ENCODE measurements at places on chromosomes 3 and 15. TPM values are rescaled to one million over a fixed set of nuclear protein-coding genes. Genes with fewer than 3 reads are reported as not detected.

- peak; percentile 49 for DNase-seq
- H3K36me3 ChIP-seq, result no peaks in the 10 kb centered on the region
- peak within 1 kb of the TSS; percentile 53 for H3K27ac ChIP-seq
- peaks cover 29% of the 10 kb centered on the region for H3K4me1 ChIP-seq
These were observed at the start of gene GNB4 for GRCh38 chr3:179451265-179452175. Gene GNB4 (minus strand): TSS chr3:179451470. CDS start chr3:179426200, 25,270 bp downstream.

DNA sequence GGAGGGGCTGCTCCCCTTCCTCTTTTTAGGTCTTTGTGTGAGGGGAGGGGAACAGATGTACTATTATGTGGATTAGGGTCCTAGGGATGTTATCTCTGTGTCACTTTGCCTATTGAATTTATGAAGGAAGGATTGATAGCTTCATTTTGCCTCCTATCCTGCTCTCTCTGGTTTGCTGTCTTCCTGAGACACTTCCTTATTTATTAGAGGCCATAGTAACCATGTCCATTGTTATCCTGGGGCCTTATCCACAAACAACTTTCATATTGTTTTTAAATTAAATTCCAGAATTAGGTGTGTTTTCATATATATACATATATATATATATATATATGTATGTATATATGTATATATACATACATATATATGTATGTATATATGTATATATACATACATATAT, 83.2 kb upstream of the LRRFIP2 start:
- H3K4me3 ChIP-seq, result no peak overlapping the region
- H3K27me3 ChIP-seq, result no peaks in the 10 kb centered on the region
- H3K36me3 ChIP-seq, result no peaks in the 10 kb centered on the region
- DNase-seq, result no peak

- peaks cover 82% of the 10 kb centered on the region for H3K4me1 ChIP-seq
- no peaks in the 10 kb centered on the region for H3K36me3 ChIP-seq
These were observed 62.7 kb upstream of the KLF13 start for GRCh38 chr15:31263751-31264558.

The STXBP5L gene
- not detected for total RNA-seq

GRCh38 chr3:45830121-45830520, 11.8 kb downstream of the LZTFL1 start:
- no peaks in the 10 kb centered on the region for H3K36me3 ChIP-seq
- H3K4me3 ChIP-seq, result no peak overlapping the region
- H3K4me1 ChIP-seq, result peaks cover 15% of the 10 kb centered on the region
- H3K27me3 ChIP-seq, result no peaks in the 10 kb centered on the region
- no peak for DNase-seq
- no peak overlapping the region for H3K27ac ChIP-seq

DNA sequence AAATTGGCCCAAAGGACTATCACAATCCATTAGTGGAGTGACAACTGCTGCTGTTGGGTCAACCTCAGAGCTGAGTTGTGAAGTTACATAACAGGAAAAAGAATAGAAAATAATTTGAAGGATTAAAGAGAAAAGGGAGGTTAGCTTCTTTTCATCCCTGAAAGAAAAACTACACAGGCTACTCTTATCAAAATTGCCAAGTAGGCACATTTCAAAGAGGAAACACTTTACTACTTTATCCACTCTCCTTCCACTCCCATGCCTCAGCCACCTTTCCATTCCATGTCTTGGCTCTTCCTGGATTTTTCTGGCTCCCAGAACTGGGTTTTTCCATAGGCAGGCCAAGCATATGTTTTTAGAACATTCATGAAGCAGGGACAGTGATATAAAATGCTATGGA, 384.0 kb upstream of the RORA start:
- peaks cover 2% of the 10 kb centered on the region for H3K36me3 ChIP-seq
- H3K4me1 ChIP-seq, result no peaks in the 10 kb centered on the region
- H3K27ac ChIP-seq, result no peak overlapping the region

- H3K4me1 ChIP-seq, result peaks cover 7% of the 10 kb centered on the region
- no peak overlapping the region for H3K4me3 ChIP-seq
- no peaks in the 10 kb centered on the region for H3K36me3 ChIP-seq
- DNase-seq, result peak; percentile 29
- no peak overlapping the region for H3K27ac ChIP-seq
These were observed 93.8 kb upstream of the UBE2E1 start for GRCh38 chr3:23711916-23712494.

- no peak overlapping the region for H3K4me3 ChIP-seq
- peaks cover 40% of the 10 kb centered on the region for H3K27me3 ChIP-seq
- no peak for DNase-seq
- H3K4me1 ChIP-seq, result no peaks in the 10 kb centered on the region
- H3K27ac ChIP-seq, result no peak overlapping the region
- no peaks in the 10 kb centered on the region for H3K36me3 ChIP-seq
These were observed 115.7 kb downstream of the RPL22L1 start for GRCh38 chr3:170754311-170754693.

DNA sequence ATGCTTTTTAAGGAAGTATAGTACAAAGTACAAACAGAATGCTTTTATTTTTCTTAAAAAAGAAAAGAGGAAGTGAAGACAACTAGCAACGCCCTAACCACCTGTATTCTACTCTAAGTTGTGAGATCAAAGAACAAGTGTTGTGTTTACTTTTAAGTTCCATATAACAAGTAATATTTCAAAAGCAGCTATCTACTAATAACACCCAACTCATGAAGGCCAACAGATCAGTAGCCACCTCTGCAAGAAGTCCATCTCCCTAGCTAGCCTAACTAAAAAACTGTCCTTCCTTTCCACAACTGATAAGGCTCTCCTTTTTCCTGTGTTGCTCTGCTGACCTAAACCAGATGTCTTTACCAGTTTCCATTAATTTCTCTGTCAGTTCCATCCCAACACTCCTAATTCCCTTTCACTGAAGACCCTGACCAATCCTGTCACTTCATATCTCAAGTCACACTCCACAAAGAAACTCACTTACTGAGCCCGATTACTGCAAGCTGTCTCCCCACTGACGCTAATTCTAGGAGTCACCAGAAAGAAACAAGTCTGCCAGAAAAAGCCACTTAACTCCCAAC, 26.9 kb downstream of the PHC3 start:
- no peak overlapping the region for H3K4me3 ChIP-seq
- peaks cover 8% of the 10 kb centered on the region for H3K36me3 ChIP-seq
- H3K4me1 ChIP-seq, result peaks cover 30% of the 10 kb centered on the region

The COL6A5 gene
- not detected for total RNA-seq

GRCh38 chr3:145704020-145704419, 457.0 kb downstream of the PLOD2 start:
- H3K4me1 ChIP-seq, result no peaks in the 10 kb centered on the region
- no peak overlapping the region for H3K27ac ChIP-seq
- DNase-seq, result no peak
- no peak overlapping the region for H3K4me3 ChIP-seq

DNA sequence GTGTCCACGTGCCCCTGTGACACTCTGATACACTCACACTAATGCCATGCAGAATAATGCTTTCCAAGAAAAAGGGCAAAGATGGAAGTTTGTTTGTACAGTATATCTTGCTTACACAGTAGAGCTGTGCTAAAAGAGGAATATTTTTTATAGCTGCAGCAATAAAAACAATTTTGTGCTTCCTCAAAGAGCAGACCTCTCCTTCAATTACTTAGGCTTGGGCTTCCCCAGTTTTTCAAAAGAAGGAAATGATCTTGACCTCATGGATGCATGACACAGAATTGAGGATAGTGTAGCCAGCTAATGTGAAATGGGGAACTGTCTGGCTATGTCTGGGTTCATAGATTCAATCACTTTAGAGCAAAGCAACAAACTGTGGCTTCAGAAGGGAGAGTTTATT, 137.4 kb downstream of the STT3B start:
- no peaks in the 10 kb centered on the region for H3K4me1 ChIP-seq
- H3K27me3 ChIP-seq, result no peaks in the 10 kb centered on the region
- H3K36me3 ChIP-seq, result no peaks in the 10 kb centered on the region

- peaks cover 12% of the 10 kb centered on the region for H3K4me1 ChIP-seq
- no peak overlapping the region for H3K27ac ChIP-seq
- H3K27me3 ChIP-seq, result no peaks in the 10 kb centered on the region
- H3K36me3 ChIP-seq, result no peaks in the 10 kb centered on the region
These were observed 30.0 kb upstream of the TRAK1 start for GRCh38 chr3:42061025-42061712.

DNA sequence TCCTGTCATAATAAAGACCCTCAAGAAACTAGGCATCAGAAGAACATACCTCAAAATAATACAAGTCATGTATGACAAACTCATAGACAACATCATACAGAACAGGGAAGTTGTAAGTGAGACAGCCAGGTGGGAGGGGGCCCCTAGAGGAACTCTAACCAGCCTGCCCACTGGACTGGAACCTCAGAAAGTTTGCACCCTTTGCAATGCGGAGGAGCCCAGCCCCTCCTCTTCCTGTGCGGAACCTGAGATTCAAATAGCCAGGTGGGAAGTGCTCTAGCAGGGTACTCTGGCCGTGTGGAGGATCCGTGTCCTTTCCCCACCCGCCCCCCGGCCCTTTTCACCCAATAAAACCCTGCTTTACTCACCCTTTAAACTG, 387.0 kb upstream of the CBLB start:
- no peak overlapping the region for H3K4me3 ChIP-seq
- peaks cover 9% of the 10 kb centered on the region for H3K36me3 ChIP-seq
- H3K27me3 ChIP-seq, result no peaks in the 10 kb centered on the region
- DNase-seq, result no peak
- no peak overlapping the region for H3K27ac ChIP-seq

DNA sequence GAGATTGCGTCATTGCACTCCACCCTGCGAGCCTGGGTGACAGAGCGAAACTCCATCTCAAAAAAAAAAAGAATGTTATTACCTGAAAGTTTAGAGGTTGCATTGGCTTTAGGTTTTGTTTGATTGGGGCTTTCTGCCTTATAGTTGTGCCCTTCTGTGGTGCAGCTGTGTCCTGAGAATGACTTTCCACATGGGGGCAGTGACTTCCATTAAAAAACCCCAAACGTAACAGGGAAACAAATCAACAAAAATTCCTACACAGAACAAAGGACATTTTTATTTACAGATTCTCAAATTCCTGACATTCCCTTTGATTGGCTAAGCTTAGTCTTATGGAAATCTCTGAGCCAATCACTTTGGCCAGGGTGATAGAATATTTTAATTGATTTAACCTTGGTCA, 154.1 kb upstream of the GPR149 start:
- H3K4me3 ChIP-seq, result no peak overlapping the region
- H3K4me1 ChIP-seq, result no peaks in the 10 kb centered on the region
- H3K36me3 ChIP-seq, result no peaks in the 10 kb centered on the region
- no peak for DNase-seq
- H3K27me3 ChIP-seq, result no peaks in the 10 kb centered on the region

The SHQ1 gene
- 26.7 TPM for total RNA-seq

The GOLGA8T gene
- total RNA-seq, result 0.19 TPM

DNA sequence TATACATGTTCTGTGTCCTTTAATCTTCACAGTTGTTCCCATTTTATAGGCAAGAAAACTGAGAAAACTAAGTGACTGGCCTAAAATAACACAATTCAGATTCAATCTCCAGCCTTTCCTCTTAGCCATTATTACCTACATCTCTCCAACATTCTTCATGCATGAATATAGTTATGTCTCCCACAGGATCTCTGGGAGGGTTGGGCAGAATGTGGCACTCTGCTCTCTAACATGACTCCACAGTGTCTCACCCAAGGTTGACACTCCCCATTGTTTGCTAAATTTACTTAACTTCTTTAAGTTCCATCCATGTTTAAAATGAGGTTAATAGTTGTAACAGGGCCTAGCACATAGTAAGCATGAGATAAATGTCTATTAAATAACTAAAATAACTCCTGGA, 276.3 kb downstream of the ERC2 start:
- H3K4me1 ChIP-seq, result no peaks in the 10 kb centered on the region
- H3K36me3 ChIP-seq, result no peaks in the 10 kb centered on the region
- DNase-seq, result no peak
- H3K27ac ChIP-seq, result no peak overlapping the region

The DLEC1 gene
- 0.43 TPM for total RNA-seq

DNA sequence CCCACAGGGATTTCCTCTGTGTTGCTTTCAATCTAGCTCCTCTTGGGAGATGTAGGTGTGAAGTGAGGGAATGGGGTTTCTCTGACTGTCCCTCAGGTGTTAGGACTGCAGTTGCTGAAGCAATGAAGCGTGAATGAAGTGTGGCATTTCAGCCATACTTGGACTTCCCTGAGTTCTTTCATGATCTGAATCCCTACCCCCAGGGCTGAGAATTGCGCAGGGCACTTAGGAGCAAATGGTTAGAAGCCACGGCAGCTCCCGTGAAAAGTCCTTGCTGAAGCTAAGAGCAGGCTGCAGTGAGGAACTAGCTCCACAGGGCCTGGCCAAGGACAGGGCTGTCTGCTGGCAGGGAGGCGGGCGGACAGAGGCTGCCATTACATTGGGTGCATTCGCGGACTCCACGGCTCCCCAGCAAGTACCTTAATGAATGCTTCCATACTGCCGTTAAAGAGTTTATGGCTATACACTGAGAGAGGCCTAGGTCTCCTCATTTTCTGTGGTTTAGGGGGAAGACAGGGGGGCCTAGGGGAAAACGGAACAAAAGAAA, 69.0 kb upstream of the RAD18 start:
- H3K36me3 ChIP-seq, result no peaks in the 10 kb centered on the region
- H3K4me1 ChIP-seq, result no peaks in the 10 kb centered on the region
- no peak overlapping the region for H3K27ac ChIP-seq
- no peaks in the 10 kb centered on the region for H3K27me3 ChIP-seq

GRCh38 chr15:57190208-57190607, 186.1 kb upstream of the CGNL1 start:
- H3K36me3 ChIP-seq, result peaks cover 2% of the 10 kb centered on the region
- no peak for DNase-seq
- no peaks in the 10 kb centered on the region for H3K4me1 ChIP-seq

Data from activated T-cell treated with anti-CD3 and anti-CD28 coated beads, Interleukin-2, amount 50 U/mL, for 72 hours (primary cell).